ENCODE measurements at places on chromosomes 12 and 14.

DNA sequence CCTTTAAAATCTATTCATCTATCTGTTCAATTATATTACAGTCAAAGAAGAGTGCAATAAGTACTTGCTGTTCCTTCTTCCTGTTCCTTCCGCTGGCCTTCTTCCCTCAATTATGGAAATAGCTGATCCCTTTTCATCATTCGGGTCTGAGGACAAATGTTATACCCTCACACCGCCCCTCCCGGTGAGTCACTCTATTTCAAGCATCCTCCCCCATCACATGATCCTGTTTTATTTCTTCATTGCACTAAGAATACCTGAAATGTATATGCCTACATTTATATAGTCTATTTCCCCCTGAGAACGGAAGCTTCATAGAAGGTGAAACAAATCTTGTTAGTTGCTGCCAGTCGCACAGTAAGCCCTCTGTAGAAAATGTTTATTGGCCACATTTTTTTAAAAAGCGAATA lies 2.5 kb downstream of the SLC38A1 start:
- H3K27me3 ChIP-seq: peaks cover 31% of the 10 kb centered on the region
- DNase-seq: peak; percentile 53
- no peaks in the 10 kb centered on the region for H3K36me3 ChIP-seq
- peaks cover 40% of the 10 kb centered on the region for H3K4me1 ChIP-seq
- peak overlapping the region; percentile 82 for H3K27ac ChIP-seq
- H3K4me3 ChIP-seq: peak overlapping the region; percentile 66

- no peak for DNase-seq
- peaks cover 77% of the 10 kb centered on the region for H3K36me3 ChIP-seq
- no peak overlapping the region for H3K4me3 ChIP-seq
- H3K4me1 ChIP-seq: no peaks in the 10 kb centered on the region
- no peak overlapping the region for H3K27ac ChIP-seq
Measured at GRCh38 chr12:109492371-109492770, 14.9 kb downstream of the UBE3B start.

DNA sequence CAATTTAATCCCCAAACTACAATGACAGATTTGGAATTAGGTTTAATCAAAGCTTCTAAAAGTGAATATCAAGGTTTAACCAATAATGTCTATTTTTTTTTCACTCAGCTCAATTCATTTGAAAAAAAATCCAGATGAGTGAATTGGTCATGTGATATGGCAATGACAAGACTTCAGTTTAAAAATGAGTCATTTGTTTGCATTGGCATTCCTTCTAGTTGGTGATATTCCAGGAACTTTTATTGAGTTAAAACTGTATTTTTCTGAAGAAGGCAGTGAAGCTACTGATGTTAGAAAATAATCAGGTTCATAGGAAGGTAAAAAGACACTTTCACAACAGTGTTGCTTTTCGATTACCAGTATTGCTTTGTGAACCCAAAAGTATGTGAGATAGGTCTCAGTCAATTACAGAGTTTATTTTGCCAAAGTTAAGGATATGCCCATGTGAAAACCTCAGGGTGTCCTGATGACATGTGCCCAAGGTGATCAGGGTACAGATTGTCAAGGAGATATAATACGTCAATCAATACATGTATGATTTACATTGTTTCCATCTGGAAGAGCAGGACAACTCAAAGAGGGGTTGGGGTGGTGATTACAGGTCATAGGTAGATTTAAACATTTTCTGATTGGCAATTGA lies 1214.9 kb downstream of the GALC start:
- H3K4me3 ChIP-seq: no peak overlapping the region
- peak; percentile 49 for DNase-seq
- H3K4me1 ChIP-seq: no peaks in the 10 kb centered on the region
- no peak overlapping the region for H3K27ac ChIP-seq

- peaks cover 5% of the 10 kb centered on the region for H3K27me3 ChIP-seq
- H3K4me1 ChIP-seq: peaks cover 79% of the 10 kb centered on the region
- H3K4me3 ChIP-seq: peak overlapping the region; percentile 32
- H3K27ac ChIP-seq: peak overlapping the region; percentile 92
- H3K36me3 ChIP-seq: peaks cover 24% of the 10 kb centered on the region
Measured at GRCh38 chr14:105473033-105473676, 1.5 kb upstream of the CRIP2 start.

GRCh38 chr14:94396628-94397225 lies 8.3 kb upstream of the SERPINA1 start:
- no peaks in the 10 kb centered on the region for H3K4me1 ChIP-seq
- H3K4me3 ChIP-seq: no peak overlapping the region
- no peak for DNase-seq
- no peaks in the 10 kb centered on the region for H3K36me3 ChIP-seq
- peaks cover 4% of the 10 kb centered on the region for H3K27me3 ChIP-seq
- no peak overlapping the region for H3K27ac ChIP-seq

GRCh38 chr12:46569826-46570439 lies 197.4 kb upstream of the SLC38A2 start:
- H3K27ac ChIP-seq: no peak overlapping the region
- no peak overlapping the region for H3K4me3 ChIP-seq
- no peaks in the 10 kb centered on the region for H3K27me3 ChIP-seq
- no peaks in the 10 kb centered on the region for H3K36me3 ChIP-seq
- H3K4me1 ChIP-seq: no peaks in the 10 kb centered on the region
- DNase-seq: no peak

DNA sequence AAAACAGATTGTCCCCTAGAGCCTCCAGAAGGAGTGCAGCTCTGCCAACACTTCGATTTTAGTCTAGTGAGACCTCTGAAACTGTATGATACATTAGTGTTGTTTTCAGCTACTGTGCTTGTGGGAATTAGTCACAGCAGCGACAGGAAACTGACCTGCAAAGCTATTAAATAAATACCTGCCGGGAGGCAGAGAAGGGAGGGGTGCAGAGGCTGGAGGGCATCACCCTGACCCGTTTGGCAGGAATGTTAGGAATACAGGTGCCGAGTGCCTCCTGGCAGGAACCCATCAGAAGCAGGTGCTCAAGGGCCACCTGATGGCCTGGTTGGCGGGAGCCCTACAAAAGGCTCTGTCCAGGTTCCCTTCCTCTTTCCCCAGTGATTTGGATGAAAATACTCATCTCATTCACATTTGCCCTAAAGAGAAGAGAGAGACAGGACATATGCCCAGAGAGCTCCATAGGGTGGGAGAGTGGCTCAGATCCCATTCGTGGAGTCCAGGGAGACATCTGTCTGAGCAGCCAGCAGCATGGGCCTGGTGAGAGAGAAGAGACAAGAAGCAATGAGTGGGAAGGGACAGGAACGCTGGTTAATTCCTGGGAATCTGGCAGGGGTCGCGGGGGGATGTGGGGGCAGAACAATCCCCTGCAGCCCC lies 44.6 kb downstream of the C14orf132 start:
- peaks cover 5% of the 10 kb centered on the region for H3K4me1 ChIP-seq
- H3K36me3 ChIP-seq: peaks cover 12% of the 10 kb centered on the region
- no peak overlapping the region for H3K4me3 ChIP-seq
- peaks cover 7% of the 10 kb centered on the region for H3K27me3 ChIP-seq
- no peak for DNase-seq
- H3K27ac ChIP-seq: no peak overlapping the region

DNA sequence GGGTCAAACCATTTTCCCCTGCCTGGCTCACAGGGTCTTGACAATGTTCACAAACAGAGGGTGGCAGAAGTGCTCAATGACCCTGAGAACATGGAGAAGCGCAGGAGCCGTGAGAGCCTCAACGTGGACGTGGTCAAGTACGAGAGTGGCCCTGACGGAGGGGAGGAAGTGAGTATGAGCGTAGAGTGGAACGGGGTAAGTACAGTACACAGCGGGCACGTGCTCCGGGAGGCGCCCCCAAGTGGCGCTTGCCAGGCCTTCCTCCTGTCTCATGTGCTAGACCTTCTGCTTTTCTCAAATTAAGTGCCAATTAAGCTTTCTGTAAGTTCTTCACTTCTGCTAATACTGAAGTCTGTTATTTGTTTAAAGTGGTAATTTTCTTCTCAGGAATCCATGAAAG lies 35.9 kb downstream of the XRCC3 start:
- peaks cover 74% of the 10 kb centered on the region for H3K36me3 ChIP-seq
- no peak overlapping the region for H3K27ac ChIP-seq
- H3K4me3 ChIP-seq: no peak overlapping the region
- no peaks in the 10 kb centered on the region for H3K27me3 ChIP-seq
- peak; percentile 53 for DNase-seq

- no peaks in the 10 kb centered on the region for H3K36me3 ChIP-seq
- no peak overlapping the region for H3K27ac ChIP-seq
- H3K27me3 ChIP-seq: no peaks in the 10 kb centered on the region
- H3K4me3 ChIP-seq: no peak overlapping the region
- no peak for DNase-seq
Measured at GRCh38 chr14:96817750-96818666, 20.8 kb downstream of the VRK1 start.

DNA sequence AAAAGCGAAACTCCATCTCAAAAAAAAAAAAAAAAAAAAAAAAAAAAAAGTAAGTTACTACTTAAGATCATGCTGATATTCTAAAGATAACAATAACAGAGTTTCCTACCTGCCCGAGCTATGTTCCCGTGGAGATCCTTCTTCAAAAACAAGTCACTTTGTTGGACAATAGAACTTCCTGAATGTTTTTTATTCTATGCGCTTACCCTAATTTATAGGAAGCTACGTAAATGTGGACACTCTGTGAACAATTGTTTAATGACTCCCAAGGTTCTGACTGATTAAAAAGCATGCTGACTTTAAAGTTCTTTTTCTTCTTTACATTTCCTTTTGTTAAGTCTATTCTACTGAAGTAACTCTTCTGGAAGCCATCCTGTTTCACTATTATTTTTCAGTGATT lies 52.5 kb downstream of the FGD4 start:
- H3K4me3 ChIP-seq: no peak overlapping the region
- no peaks in the 10 kb centered on the region for H3K27me3 ChIP-seq
- peak; percentile 24 for DNase-seq
- H3K27ac ChIP-seq: peak overlapping the region; percentile 82
- no peaks in the 10 kb centered on the region for H3K36me3 ChIP-seq
- H3K4me1 ChIP-seq: no peaks in the 10 kb centered on the region

GRCh38 chr14:95111507-95112164 lies 45.7 kb downstream of the DICER1 start:
- DNase-seq: no peak
- no peaks in the 10 kb centered on the region for H3K27me3 ChIP-seq
- H3K27ac ChIP-seq: no peak overlapping the region
- peaks cover 51% of the 10 kb centered on the region for H3K36me3 ChIP-seq
